Endodermal cell (in vitro differentiated cells): ENCODE measurements at places on chromosomes 2 and 18.

DNA sequence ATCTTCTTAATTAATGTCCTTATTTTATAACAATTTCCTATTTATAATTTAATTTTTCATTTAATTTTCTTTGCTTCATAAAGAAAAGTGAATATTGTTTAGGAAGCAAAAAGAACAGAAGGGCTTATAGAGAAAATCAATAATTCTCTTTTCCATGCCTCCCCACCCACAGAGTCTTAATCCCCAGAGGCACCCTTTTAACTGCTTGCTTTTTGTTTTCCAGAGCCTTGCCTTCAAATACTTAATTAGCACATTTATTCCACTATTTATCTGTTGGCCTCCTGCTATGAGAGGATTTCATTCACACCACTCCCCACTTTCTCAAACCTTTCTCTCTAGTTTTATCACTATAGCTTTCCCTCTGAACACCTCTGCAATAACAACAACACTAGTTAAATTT lies 373.6 kb downstream of the MBD2 start:
- DNase-seq: no peak

GRCh38 chr18:74299746-74300145 lies 8.0 kb upstream of the CYB5A start:
- no peak for DNase-seq

GRCh38 chr2:118246726-118247125 lies 158.5 kb downstream of the INSIG2 start:
- no peak for DNase-seq

- DNase-seq: peak; percentile 66
Measured at GRCh38 chr2:133266926-133267590, 301.2 kb downstream of the NCKAP5 start.

DNA sequence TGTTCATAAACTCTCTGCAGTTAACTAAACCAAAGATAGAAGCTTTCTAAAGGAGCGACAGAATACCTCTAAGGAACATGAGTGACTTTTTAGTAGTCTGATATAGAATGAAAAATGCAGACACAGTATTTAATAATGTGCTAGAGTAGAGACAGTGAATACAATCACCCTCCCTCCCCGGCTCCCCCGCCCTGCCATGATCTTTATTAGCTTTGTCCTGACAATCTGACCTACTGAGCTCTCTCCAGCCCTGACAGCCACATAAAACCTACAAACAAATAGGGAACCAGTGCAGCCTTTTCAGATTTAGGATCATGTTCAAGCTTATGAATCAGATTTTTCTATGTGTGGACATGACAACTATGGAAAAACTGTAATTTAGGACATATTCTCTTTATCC lies 777.6 kb upstream of the FANCL start:
- DNase-seq: no peak

- no peak for DNase-seq
Measured at GRCh38 chr2:99259465-99259864, 4.0 kb upstream of the LYG2 start.
